GM19239 (cell line): ENCODE measurements at places on chromosomes 3 and 15.

GRCh38 chr3:126834596-126835471 is 130.8 kb downstream of the CHCHD6 start:
- no peak for DNase-seq

DNA sequence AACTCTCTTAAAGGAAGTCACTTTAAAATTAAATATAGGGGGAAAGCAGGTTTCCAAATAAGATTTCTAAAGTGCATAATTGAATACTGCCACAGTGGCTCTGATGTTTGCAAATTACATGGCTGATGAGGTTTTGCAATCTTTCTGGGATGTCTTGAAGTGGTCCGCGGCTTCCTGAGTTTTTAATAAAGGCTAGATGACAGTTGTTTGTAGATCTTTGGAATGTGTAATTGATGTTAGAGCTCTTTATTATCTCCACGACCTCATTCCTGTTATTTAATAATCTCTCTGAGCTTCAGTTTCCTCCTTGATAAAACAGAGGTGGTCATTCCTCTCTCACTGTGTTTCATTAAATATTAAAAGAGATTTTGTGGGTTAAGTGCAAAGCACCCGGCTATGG is 27.0 kb upstream of the CEMIP start:
- no peak for DNase-seq

DNA sequence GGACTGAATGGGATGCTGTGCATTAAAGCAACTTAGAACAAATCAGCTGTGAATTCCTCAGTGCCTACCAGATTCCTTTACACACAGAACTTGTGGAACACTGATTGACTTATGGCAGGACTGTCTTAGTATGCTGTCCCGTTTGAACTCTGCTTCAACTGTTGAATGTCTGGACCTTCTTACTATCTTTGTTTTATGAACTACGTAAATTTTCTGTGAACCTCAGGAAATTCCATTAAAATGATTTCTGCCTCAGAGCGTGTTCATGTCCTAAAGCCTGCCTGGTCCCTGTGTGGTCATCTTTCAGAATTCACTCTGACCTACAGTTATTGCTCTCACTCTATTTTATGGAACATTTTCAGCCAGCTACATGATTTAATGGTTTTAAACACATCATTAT is 29.4 kb upstream of the FBN1 start:
- no peak for DNase-seq

DNA sequence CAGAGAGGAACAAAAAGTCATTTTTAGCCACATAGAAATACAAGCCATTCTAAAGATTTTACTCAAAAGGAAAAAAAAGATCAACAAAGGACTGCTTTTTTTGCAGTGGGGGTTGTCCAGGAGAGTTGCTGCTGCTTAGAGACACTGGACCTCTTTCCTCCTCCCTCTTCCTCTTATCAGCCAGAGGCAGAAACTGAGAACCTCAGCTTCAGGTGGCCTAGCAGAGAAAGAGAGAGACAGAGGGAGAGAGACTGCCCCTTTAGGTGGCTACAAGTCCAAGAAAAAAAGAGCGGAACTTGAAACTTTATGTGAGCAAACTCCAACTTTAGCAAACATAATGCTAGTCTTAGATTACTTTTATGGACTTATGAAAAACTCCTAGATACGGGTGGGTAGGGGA is 54.2 kb downstream of the NPAP1 start:
- DNase-seq: no peak

GRCh38 chr3:129506231-129506742 is 22.2 kb upstream of the RHO start:
- no peak for DNase-seq

DNA sequence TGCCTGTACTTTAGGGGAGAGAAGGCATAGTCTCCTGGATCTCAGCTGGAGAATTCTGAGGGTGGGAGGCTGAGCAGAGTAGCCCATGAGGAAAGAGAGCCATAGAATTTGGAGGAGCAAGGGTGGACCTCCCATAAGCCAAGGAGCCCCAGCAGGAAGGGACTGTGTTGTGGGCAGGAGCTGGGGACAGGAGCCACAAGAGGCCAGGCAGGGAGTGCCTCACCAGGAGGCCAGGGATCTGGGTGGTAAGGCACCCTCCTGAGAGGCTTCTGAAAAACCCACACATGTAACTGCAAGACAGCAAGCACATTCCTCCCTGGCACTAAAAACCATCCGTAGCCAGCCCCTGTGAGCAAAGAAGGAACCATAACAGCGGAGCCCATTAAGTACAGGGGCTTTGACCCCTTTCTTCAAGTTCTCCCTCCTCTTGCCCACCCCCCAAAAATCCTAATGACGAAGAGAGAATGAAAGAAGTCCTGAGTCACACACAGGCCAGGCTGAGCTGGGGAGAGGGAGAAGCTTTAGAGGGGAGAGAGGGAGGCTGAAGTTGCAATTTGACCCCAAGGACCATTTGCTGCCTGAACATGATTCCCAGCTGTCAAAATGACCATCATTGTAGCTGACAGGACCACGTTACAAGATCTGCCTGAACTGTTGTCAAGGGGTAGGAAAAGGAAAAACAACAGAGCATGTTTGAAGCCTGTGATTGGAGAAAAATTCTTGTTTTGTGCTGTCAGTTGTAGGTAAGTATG is 82.6 kb downstream of the TRIM42 start:
- DNase-seq: no peak
